ENCODE measurements at places on chromosomes 5 and 9.

DNA sequence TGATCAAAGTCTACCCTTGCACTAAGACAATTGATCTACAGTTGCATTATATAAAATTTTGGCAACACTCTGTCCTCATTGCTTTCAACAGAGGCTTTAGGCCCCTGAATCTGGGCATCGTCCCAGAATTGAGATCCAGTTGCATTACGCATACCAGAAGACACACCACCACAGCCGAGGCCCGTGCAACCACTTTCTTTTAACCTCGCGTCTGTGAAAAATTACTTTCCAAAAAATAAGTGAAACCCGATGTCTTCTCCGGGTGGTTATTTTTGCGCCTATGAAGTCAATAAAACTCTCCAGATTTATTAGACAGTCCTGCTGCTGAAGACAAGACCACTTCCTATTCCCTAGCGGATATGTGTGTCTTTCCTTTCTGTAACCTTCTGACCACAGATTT is 52.1 kb upstream of the NFIB start:
- no peak for DNase-seq

- DNase-seq = no peak
Observed at GRCh38 chr5:98963019-98963418, 34.2 kb upstream of the CHD1 start.

DNA sequence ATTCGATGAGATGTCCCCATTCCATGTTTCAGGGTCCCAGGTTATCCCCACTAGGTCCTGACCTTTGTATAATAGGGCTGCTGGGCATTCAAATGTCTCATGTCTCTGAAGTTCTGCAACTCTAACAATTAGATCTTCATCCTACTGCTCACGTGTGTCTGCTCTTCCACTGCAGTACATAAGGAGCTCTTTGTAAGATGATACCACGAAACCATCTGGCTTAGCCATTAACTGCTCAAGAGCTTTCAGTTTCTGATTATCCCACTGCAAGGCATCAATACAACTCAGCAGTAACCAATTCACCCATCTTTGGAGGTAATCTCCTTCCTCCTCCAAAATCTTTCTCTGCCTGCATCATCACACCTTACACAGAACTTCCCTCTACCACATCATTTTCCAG is 49.9 kb upstream of the PPP2CA start:
- DNase-seq = no peak

DNA sequence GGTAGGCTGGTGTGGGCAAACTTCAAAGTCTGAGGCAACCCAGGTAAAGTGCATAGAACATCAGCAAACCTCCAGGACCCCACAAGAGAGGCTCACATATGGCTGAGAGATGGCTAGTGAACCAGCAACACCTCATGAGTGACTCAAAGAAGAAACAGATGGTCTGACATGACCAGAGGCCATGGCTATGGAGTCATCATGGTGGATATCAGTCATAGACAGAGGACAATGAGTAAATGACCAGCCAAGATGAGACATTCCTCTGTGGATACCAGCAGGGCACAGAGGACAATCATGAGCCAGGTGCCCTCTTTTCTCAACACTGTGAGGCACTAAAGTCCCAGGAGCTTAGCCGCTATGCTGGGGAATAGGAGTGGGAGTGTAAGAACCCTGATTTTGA is 180.8 kb downstream of the RASEF start:
- no peak for DNase-seq

- DNase-seq = no peak
Observed at GRCh38 chr9:132109291-132109690, 29.6 kb upstream of the MED27 start.

- DNase-seq = no peak
Observed at GRCh38 chr5:163807781-163808180, 302.4 kb downstream of the MAT2B start.

DNA sequence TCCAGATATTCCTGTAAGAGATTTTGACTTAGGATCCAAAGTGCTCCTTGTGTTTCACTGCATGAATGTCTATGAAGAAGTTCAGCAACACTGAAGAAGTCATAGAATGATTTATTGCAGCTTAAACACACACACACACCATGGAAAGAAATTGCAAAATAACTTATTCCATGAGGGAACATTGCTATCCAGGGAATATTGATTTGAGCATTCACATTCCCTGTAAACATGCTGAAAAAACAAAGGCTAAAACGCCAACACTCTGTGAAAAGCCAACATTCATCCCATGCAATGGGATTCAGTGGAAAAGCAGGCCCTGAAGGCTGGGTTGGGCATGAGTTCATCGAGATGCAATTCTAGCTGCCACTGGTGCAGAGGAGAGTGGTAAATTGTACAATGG is 109.6 kb upstream of the CXCL14 start:
- no peak for DNase-seq

- DNase-seq = no peak
Observed at GRCh38 chr5:1547655-1548054, 23.9 kb upstream of the LPCAT1 start.

DNA sequence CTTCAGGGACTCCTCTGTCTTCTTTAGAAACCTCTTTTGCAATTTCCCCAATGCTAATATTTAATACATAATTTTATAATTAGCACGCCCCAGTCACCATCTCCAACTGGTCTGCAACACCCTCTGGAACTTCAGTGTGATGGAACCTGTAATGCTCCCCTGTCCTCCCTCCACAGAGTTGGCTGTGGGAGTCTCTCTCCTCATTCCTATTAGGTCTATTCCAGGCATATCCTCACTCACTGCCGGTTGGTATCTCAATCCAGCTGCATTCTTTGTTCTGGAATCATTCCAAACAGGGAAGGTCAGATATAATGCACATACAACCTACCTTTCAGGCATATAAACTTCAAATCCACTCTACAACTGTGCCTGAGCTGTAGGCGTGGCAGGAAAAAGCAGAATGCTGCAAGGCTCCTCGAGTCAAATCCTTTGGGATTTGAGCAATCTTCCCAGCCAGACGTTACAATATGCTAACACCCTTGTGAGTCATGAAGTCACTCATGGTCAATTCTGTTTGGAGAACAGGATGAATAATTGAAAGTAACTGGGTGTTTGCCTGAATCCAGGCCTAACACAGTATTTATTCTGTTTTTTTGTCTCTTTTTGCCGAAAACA is 293.8 kb downstream of the CWC27 start:
- DNase-seq = no peak

- no peak for DNase-seq
Observed at GRCh38 chr5:167361795-167362194, 929.6 kb upstream of the WWC1 start.

DNA sequence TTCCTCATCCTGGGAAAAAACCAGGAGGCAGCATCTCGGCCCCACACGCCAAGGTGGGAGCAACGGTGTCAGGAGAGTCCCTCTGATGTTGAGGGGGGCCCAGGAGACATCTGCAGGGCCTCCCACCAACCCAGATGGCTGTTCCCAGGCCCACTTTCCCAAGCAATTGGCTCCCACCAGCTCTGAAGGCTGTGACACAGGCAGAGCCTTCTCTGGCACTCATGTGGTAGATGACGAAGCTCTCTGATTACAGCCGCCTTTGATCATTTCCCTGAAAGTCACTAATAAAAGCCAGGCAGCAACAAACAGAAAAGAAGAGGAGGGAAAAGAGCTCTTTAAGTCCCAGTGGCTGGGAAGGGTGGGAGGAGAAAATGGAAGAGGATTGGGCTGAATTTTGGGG is 226.5 kb downstream of the CDK5RAP2 start:
- no peak for DNase-seq

- DNase-seq = no peak
Observed at GRCh38 chr5:179568721-179569120, 18.4 kb downstream of the RUFY1 start.
